Sciatic nerve (tissue), 2 donors: ENCODE measurements at places on chromosomes 2 and 18. TPM values are rescaled to one million over a fixed set of nuclear protein-coding genes. Genes with fewer than 3 reads are reported as not detected.
A peak's percentile ranks its signal among the peaks of the same experiment; 100 is the strongest.

GRCh38 chr2:46812361-46813019, 103.1 kb downstream of the MCFD2 start:
- DNase-seq, result peak; percentile 82

DNA sequence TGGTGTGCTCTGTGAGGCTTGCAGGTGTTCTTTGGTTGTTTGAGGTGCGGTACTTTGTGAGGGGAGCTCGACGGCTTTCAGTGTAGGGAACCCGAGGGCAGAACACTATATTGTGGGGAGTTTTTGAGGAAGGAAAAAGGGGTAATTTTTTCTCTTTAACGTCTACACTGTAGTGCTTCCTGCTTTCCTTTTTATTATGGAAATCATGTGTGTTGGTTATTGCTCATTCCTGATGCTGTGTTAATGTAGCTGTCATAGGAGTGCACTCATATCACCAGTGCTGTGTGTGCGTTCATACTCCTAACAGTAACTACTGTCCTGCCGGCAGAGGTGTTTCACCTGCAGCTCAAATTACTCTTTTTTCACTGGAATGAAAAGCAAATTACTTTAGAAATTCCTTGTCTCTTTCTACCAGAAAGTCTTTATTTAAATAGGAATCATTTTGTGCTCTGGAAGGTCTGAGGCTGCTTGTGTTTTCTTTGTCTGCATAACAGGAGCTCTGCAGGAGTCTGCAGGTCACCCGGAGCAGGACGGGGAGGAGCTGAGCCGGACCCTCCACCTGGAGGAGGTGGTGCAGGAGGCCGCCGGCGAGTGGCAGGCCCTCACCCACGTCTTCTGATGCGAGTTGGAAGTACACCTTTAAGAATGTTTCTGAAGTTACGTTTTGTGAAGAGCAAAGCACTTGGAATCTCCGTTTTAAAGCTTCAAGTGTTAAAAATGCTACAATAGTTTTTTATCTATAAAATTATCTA, 145.5 kb downstream of the ZNF236 start:
- DNase-seq, result no peak

DNA sequence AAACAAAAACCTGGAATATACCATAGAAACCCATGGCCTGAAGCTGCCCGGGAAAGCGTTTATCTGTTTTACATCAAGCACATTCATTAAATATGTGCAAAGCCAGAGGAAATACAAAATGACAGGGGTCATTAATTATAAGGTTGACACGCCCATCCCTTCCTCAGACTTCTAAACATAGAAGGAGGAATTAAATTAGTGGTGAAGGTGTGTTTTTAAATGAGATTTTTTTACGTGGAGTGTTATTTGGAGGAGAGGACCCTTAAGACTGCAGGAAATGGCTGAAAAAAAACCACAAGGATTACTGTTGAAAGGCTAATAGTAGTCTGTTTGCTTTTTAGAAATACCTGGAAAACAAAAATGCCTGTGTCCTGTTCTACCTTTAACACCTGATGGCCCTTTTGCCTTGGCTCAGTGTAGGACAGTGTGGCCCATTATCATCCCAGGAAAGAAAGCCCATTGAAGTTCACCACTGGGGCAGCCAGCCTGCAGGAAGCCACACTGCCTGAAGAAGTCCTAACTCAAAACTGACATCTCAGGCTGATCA, 123.2 kb downstream of the EPHA4 start:
- no peak for DNase-seq

- no peak for DNase-seq
These were observed 948.3 kb upstream of the GYPC start for GRCh38 chr2:125707611-125708010.

GRCh38 chr18:40179729-40180461, 1775.1 kb upstream of the PIK3C3 start:
- no peak for DNase-seq

DNA sequence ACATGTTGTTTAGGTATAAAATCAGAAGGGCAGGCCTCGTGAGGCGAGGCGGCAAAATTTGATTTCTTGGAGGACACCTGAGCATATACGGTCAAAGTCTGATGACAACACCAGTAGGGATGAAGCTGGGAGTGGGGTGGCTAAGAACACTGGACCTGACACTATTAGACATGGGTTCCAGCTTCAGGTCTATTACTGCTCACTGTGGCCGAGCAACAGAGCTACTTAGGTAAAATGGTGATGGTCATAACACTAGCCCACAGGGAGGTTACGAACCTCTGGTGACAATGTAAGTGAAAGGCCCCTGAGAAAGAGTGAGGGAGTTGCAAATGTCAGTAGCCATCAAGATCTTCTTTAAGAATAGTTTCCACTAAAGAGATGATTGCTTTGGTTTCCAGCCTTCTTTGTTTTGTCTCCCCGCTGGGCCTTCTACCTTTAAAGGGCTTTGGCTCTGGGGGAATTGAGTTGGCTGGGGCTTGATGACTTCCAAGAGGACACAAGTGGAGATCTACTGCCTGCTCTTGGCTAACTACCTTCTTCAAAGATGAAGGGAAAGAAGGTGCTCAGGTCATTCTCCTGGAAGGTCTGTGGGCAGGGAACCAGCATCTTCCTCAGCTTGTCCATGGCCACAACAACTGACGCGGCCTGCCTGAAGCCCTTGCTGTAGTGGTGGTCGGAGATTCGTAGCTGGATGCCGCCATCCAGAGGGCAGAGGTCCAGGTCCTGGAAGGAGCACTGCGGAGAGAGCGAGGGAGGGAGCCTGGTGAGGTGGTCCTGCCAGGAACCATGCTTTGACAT, 3.5 kb downstream of the IL1B start:
- DNase-seq, result no peak

- no peak for DNase-seq
These were observed 293.9 kb downstream of the SATB2 start for GRCh38 chr2:199163613-199164458.

GRCh38 chr2:128261245-128262128, 57.2 kb downstream of the HS6ST1 start:
- no peak for DNase-seq

- DNase-seq, result no peak
These were observed 26.3 kb downstream of the KIF3C start for GRCh38 chr2:25955869-25956535.

- no peak for DNase-seq
These were observed 53.6 kb downstream of the FAM228A start for GRCh38 chr2:24228470-24228869.

- DNase-seq, result no peak
These were observed 316 bp downstream of the WDR12 start for GRCh38 chr2:202911203-202911511.

- no peak for DNase-seq
These were observed 134.7 kb downstream of the RIF1 start for GRCh38 chr2:151544449-151544848.

GRCh38 chr2:72349016-72349415, 201.4 kb upstream of the CYP26B1 start:
- DNase-seq, result no peak

KATNAL2 gene
- total RNA-seq, result 5.6 TPM

OTOF gene
- total RNA-seq, result 0.13 TPM

ARHGAP15 gene
- total RNA-seq, result 119 TPM

ACVR2A gene
- 33.9 TPM for total RNA-seq

RNF152 gene
- 13.3 TPM for total RNA-seq

AMER3 gene
- total RNA-seq, result not detected

EPHA4 gene
- total RNA-seq, result 17.7 TPM

HOXD10 gene
- total RNA-seq, result 1.9 TPM
